Activated T-helper 2 cell treated with anti-CD3 and anti-CD28 coated beads, Interferon-gamma antibody, Interleukin-2, Interleukin-4, amounts not matched to agents 10 μg/mL and 5 μg/mL and 100 μg/mL, durations not matched to agents 14 hours and 24 hours and 36 hours (primary cell): ENCODE measurements at places on chromosomes 5 and 9.

- H3K36me3 ChIP-seq, result peaks cover 33% of the 10 kb centered on the region
- H3K27ac ChIP-seq, result peak overlapping the region; percentile 84
- DNase-seq, result peak; percentile 31
- no peaks in the 10 kb centered on the region for H3K27me3 ChIP-seq
Measured at GRCh38 chr5:37722236-37723161, 117.3 kb downstream of the GDNF start.

- peaks cover 3% of the 10 kb centered on the region for H3K4me1 ChIP-seq
- peaks cover 3% of the 10 kb centered on the region for H3K27me3 ChIP-seq
- no peak overlapping the region for H3K27ac ChIP-seq
Measured at GRCh38 chr9:120326049-120326693, 253.8 kb downstream of the CDK5RAP2 start.

DNA sequence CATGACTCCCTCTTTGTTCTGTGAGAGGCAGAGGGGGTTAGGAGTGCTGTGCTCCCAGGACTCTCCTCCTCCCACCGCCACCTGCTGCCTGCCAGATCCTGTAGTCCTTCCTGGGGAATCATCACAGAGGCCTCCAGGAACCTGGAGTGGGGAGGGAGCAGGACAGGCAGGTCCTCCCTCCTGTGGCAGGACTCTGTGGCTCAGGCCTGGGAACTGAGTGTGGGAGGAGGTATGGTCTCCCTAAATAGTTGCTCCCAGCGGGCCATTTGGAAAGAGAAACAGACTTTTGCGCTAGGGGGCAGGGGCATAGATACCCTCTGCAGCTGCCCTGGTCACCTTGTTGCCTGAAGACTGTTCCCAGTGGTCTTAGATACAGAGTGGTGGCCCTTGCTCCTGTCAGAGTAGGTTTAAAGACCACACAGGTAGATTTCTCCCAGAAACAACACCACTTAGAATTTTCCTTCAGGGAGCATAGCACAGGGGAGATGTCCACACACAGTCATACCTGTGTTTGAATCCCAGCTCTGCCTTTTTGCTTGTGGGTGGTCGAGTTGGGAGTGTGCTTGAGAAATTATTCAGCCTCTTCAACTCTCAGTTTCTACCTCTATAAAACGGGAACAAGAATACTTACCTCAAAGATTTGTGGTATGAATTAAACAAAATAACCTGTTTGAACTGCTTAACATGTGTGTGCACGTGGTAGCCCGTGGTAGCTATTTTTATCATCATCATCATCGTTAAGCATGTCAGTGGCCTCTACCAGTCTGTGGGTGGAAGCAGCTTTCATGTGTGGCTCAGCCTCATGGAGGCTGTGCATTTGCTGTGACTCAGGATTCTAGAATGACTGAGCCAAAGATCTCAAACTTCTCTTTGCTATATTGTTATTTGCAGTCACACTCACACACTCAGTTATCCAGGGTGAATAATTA, 55.8 kb downstream of the SLC22A5 start:
- peak; percentile 60 for DNase-seq
- peak overlapping the region; percentile 96 for H3K27ac ChIP-seq

GRCh38 chr5:108743319-108743718, 4.4 kb upstream of the FER start:
- no peaks in the 10 kb centered on the region for H3K36me3 ChIP-seq
- DNase-seq, result no peak
- no peak overlapping the region for H3K4me3 ChIP-seq
- no peak overlapping the region for H3K27ac ChIP-seq
- H3K27me3 ChIP-seq, result peaks cover 29% of the 10 kb centered on the region

DNA sequence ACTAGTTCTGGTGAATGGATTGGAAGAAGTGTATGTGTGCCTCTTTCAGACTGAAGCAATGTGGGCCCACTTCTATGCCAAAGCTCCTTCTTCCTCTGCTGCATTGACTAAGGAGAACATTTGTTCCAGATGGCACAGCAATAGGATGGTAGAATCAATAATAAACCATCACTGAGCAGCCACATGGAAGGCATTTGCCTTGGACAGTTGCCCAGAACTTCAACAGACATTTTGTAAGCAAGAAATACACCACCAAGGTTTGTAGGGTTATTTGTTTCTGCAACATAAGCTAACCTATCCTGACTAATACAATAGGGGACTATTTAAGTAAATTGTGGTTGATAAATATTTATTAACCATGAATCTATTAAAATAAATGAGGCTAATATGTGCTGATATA, 37.7 kb upstream of the CSNK1G3 start:
- H3K27ac ChIP-seq, result no peak overlapping the region
- H3K4me1 ChIP-seq, result no peaks in the 10 kb centered on the region
- no peak for DNase-seq
- H3K27me3 ChIP-seq, result peaks cover 32% of the 10 kb centered on the region
- no peak overlapping the region for H3K4me3 ChIP-seq

GRCh38 chr9:94081864-94082463, 2.3 kb upstream of the PTPDC1 start:
- H3K27me3 ChIP-seq, result no peaks in the 10 kb centered on the region
- no peak for DNase-seq
- H3K4me3 ChIP-seq, result no peak overlapping the region
- no peak overlapping the region for H3K27ac ChIP-seq
- no peaks in the 10 kb centered on the region for H3K36me3 ChIP-seq
- H3K4me1 ChIP-seq, result peaks cover 16% of the 10 kb centered on the region

DNA sequence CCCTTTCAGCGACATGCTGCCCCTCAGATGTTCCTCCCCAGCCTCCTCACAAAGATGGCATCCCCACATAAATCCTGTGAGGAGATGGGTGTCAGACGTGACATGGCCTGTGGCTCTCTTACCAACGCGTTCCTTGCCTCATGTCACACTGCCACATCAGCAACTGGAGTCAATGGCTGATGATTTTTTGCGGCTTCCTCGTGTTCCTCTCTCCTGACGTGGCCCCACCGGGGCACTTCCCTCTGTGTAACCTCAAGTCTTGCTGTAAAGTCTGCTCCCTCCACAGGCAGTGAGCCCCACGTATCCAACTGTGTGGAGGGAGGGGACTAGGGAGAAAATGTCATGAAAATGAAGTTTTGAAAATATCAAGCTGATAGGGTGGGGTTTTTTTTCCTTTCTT, 53.2 kb upstream of the SHISAL2B start:
- peaks cover 23% of the 10 kb centered on the region for H3K27me3 ChIP-seq
- H3K4me3 ChIP-seq, result no peak overlapping the region
- H3K4me1 ChIP-seq, result peaks cover 5% of the 10 kb centered on the region
- DNase-seq, result no peak
- no peak overlapping the region for H3K27ac ChIP-seq

DNA sequence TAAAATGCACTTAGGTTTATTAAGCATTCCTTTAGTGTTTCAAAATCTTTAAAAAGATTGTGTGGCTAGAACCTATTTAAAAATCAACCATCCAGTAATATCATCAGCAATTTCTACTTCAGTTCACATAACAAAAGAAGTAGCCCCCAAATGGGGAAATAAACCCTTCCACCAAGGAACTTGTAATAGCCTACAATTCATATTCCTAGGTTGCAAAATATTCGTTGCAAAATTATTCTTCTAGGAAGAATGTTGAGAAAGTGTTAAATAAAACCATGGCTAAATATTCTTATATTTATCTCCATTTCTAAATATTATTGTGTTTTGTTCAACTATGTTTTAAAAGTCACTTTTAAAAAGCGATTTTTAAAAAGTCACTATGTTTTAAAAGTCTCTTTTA, 177.9 kb upstream of the PRLR start:
- no peak overlapping the region for H3K4me3 ChIP-seq
- no peak for DNase-seq
- H3K36me3 ChIP-seq, result no peaks in the 10 kb centered on the region
- no peaks in the 10 kb centered on the region for H3K27me3 ChIP-seq

DNA sequence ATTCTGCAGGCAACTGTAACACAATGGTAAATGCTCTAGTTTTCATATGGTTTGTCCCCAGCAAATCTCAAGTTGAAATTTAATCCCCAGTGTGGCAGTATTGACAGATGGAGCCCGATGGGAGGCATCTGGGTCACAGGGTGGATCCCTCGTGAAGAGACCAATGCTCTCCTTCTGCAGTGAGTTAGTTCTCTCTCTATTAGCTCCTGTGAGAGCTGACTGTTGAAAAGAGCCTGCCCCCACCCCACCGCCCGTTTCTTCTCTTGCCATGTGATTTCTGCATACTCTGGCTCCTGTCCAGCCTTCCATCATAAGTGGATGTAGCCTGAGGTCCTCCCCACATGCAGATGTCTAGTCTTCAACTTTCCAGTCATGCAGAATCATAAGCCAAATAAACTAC, 27.0 kb downstream of the IARS1 start:
- no peaks in the 10 kb centered on the region for H3K27me3 ChIP-seq
- H3K27ac ChIP-seq, result no peak overlapping the region
- no peak for DNase-seq
- H3K4me3 ChIP-seq, result no peak overlapping the region

- no peak for DNase-seq
- peaks cover 18% of the 10 kb centered on the region for H3K4me1 ChIP-seq
- H3K4me3 ChIP-seq, result peak overlapping the region; percentile 28
- H3K36me3 ChIP-seq, result peaks cover 29% of the 10 kb centered on the region
Measured at GRCh38 chr5:103271570-103272289, 13.2 kb downstream of the MACIR start.

DNA sequence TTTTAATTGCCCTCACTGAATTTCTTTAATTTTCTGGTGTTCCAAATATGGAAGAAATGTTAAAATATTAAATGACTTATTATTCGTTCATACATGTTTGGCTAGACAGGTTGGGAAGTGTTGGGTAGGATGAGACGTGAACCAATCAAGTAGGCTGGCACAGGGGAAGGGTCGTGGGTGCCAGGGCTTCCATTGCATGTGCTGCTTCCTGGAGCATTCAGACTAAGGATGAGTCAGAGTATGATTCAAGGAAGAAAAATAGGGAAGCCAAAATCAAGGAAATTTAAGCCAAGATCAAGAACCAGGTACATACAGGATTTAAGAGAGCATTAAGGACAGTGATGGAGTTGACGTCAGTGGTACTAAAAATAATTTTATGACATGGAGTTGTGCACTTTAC, 2068.0 kb downstream of the MAT2B start:
- no peaks in the 10 kb centered on the region for H3K27me3 ChIP-seq
- H3K4me3 ChIP-seq, result no peak overlapping the region
- H3K4me1 ChIP-seq, result no peaks in the 10 kb centered on the region
- DNase-seq, result no peak
- H3K36me3 ChIP-seq, result no peaks in the 10 kb centered on the region

- H3K27ac ChIP-seq, result no peak overlapping the region
- no peak overlapping the region for H3K4me3 ChIP-seq
- no peak for DNase-seq
- peaks cover 10% of the 10 kb centered on the region for H3K4me1 ChIP-seq
- no peaks in the 10 kb centered on the region for H3K36me3 ChIP-seq
Measured at GRCh38 chr9:35920051-35920620, 10.8 kb downstream of the SPAAR start.

- no peak for DNase-seq
- no peak overlapping the region for H3K27ac ChIP-seq
- H3K4me1 ChIP-seq, result no peaks in the 10 kb centered on the region
- H3K4me3 ChIP-seq, result no peak overlapping the region
Measured at GRCh38 chr9:83043597-83043996, 19.3 kb downstream of the RASEF start.

GRCh38 chr5:163890261-163890660, 384.8 kb downstream of the MAT2B start:
- no peaks in the 10 kb centered on the region for H3K36me3 ChIP-seq
- no peak for DNase-seq
- H3K27me3 ChIP-seq, result no peaks in the 10 kb centered on the region
- H3K4me3 ChIP-seq, result no peak overlapping the region

GRCh38 chr9:84781931-84782866, 112.7 kb downstream of the NTRK2 start:
- H3K4me3 ChIP-seq, result no peak overlapping the region
- H3K27ac ChIP-seq, result no peak overlapping the region
- H3K4me1 ChIP-seq, result no peaks in the 10 kb centered on the region
- no peak for DNase-seq
- H3K27me3 ChIP-seq, result peaks cover 6% of the 10 kb centered on the region

GRCh38 chr5:91128604-91129003, 254.5 kb downstream of the ARRDC3 start:
- no peak overlapping the region for H3K4me3 ChIP-seq
- H3K4me1 ChIP-seq, result peaks cover 2% of the 10 kb centered on the region
- H3K36me3 ChIP-seq, result no peaks in the 10 kb centered on the region
- H3K27me3 ChIP-seq, result peaks cover 15% of the 10 kb centered on the region

- H3K27me3 ChIP-seq, result no peaks in the 10 kb centered on the region
- H3K36me3 ChIP-seq, result no peaks in the 10 kb centered on the region
- no peak overlapping the region for H3K27ac ChIP-seq
- H3K4me1 ChIP-seq, result no peaks in the 10 kb centered on the region
Measured at GRCh38 chr5:106481374-106481773, 1189.4 kb downstream of the EFNA5 start.

GRCh38 chr5:151751091-151751490, 7.3 kb downstream of the ATOX1 start:
- peaks cover 26% of the 10 kb centered on the region for H3K36me3 ChIP-seq
- H3K27me3 ChIP-seq, result no peaks in the 10 kb centered on the region
- no peak overlapping the region for H3K4me3 ChIP-seq

DNA sequence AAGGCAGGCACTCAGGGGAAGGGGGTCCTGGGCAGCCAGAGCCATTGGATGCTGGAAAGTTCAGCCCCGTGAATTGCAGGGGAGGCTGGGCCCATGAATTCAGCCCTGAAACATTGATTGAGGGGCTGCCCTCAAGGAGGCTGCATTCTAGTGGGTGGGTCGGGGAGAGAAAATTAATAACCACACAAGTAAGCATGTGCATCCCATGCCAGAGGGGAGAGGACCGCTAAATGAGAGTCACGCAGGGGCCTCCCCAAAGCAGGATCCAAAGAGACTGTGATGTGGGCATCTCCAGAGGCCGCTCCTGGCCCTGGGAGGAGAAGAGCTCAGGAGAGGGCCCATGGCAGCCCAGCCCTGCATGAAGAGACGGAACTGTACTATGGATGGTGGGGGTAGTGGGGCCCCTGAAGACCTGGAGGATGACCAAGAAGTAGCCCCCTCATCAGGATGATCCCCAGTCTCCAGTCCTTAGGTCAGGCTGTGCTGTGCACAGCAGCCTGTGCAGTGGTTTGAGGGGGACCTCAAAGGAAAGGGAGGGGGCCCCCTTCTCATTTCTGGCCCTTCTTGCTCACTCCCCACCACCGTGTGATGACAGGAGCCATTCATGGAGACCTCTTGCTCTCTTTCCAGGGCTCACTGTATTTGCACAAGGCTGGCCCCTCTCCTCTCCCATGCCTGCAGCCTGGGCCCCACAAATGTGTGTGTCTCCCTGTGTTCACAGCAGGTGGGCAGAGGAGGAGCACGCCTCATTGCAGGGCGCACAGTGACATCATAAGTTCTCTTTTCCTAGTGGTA, 233.6 kb upstream of the IRX1 start:
- H3K27ac ChIP-seq, result no peak overlapping the region
- H3K4me1 ChIP-seq, result no peaks in the 10 kb centered on the region
- no peaks in the 10 kb centered on the region for H3K36me3 ChIP-seq
- no peak overlapping the region for H3K4me3 ChIP-seq
- no peaks in the 10 kb centered on the region for H3K27me3 ChIP-seq

- H3K4me3 ChIP-seq, result no peak overlapping the region
- peaks cover 12% of the 10 kb centered on the region for H3K4me1 ChIP-seq
- H3K27me3 ChIP-seq, result no peaks in the 10 kb centered on the region
- DNase-seq, result no peak
Measured at GRCh38 chr9:6911901-6912638, 154.3 kb downstream of the KDM4C start.
